ENCODE measurements at places on chromosomes 2 and 18.

DNA sequence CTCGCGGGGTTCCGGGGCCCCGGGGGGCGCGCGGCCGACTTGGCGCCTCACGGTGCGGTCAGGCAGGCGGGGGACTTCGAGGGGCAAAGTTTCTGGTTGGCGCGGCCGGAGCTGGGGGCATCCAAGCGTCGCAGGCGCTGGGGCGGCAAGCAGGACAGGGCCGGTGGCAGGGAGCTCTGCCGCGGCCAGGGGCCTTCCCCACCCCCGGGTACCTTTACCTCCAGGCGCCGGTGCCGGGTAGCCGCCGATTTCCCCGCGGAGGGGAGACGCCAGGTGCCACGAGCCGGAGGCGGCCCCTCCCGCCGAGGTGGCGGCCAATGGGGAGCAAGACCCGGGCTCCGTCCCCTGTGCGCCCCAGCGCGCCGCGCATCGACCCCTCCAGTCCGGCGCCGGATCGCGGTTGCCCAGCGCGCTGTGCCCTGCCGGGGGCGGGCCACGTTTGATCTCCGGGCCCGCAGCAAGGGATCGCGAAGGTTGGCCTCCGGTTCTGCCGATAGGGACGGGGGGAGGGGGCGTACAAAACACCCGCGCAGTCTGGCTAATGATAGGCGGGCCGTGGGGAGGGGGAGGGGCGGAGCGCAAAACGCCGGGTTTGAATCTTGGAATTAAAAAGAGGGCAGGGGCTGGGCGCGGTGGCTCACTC is at the start of gene ST8SIA5:
Gene ST8SIA5 (minus strand): TSS at position 495 of the 643 bp plus-strand sequence. CDS start 545 bp downstream, outside the sequence.
- DNase-seq = no peak

DNA sequence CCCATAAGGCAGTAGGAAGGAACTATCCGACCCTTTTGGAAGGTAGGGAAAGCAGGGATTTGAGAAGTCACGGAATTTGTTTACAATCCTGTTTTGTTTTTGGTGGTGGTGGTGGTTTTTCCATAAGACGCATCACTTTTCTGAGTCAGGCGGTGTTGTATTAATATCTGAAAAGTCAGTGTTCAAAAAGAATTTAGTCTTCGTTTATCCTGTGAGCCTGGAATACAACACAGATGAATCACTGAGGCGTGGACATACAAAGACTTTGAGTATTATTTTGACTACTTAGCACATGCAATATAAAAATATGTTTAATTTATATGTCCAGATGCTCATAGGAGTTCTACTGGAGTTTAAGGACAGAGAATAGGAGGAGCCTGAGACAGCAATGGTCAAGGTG is 785 bp downstream of the ZNF892 start:
- DNase-seq = no peak

DNA sequence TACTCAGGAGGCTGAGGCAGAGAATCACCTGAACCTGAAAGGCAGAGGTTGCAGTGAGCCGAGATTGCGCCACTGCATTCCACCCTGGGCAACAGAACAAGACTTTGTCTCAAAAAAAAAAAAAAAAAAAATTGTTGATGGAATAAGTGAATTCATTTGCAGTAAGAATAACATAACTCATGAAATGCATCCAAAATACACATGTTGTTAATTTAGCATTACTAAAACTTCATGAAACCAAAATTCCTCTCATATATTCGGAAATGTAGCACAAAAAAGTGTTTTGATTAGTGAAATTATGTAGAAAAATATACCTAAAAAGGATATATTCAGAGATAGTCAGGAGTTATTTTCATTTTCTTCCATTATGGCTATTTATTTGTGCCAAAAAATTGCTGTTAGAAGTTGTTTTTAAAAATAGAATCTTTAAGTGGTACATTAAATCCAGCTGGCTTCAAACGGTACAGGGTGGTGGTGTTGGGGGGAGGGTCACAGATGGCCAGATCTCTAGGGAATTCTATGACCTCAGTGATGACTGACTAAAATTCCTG is 78.2 kb upstream of the UGP2 start:
- no peak for DNase-seq

DNA sequence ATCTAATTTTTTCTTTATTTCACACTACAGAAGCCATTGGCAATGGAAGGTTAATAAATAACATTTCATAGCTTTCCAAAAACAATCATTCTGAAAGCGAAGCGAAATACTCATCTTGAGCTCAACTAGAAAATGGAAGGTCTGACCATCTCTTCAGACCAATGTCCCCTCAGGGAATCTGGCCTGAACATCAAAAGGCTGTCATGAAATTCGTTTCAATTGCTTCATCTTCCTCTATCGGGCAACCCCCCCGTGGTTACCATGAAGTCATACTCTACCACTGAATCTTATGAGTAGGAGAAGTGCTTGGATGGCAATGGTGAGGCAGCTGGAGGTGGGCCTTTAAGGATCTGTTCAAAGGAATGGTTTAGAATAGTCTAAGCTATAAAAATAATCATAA is 22.9 kb upstream of the CYTIP start:
- DNase-seq = no peak

GRCh38 chr2:215002500-215002899 is 135.9 kb downstream of the ABCA12 start:
- no peak for DNase-seq

- no peak for DNase-seq
Measured at GRCh38 chr18:924987-925386, 20.3 kb downstream of the ADCYAP1 start.

DNA sequence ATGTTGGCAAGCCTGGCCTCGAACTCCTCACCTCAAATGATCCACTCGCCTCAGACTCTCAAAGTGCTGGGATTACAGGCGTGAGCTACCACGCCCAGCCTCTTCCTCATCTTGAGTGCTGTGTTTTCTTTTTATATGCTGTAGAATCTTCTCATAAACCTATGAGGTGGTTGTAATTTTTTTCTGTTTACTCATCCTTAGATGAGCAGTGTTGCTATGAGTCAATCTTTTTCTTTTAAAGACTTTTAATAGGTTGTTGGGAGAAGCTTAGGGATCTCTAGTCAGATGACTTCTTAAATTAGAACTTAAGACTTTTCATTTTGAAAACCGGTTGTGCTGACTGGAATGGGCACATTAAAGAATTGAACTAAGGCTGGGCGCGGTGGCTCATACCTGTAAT is 8.7 kb upstream of the AAK1 start:
- no peak for DNase-seq

DNA sequence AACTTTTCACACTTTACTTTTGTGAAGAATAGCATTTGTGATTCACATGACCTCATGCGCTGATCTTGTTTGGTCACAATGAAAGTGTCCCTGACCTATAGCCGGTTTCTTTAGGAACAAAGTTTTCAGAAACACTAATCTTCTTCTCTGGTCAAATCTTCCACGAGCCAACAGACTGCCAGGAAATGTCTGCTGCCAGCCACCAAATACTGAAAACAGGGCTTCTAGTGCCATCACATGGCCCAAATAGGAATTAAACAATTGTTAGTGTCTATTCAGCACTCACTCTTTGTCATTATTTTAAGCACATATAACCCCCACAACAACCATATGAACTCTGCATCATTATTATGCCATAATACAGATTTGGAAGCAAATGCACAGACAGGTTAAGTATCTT is 286.5 kb upstream of the SYT4 start:
- DNase-seq = no peak

DNA sequence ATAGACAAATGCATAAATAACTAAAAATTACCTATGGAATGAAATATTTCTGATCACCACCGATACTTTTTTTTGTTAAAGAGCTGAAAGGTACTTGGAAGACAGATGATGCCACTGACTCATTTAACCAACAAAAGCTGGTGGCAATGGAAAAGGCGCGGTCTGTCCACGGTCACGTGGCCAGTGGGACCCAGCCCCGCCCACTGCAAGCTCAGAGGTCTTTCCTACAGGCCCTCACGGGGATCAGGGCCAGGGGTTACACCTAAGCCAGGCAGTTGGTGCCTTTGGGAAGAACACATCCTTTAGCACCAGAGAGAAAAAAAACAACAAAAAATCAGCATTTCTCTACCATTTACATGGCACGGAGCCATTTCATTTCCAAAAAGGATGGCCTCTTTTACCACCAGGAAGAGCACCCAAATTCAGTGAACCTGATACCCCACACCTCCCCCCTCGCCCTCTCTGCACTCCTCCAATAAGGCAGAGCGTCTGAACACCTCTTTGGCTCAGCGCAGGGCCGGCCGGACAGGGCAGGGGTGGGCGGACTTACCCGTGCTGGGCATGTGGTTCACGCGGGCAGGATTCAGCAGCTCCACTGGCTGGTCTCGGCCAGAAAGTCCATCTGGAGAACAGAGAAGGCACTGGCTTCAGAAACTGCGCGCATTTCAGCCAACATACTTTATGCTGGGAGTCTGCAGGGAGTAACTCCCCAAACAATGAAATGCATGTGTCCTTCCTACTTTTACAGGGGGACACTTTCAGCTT is 164.6 kb downstream of the HDAC4 start:
- DNase-seq = no peak

- no peak for DNase-seq
Measured at GRCh38 chr2:70126413-70126812, 39.1 kb downstream of the PCBP1 start.

- DNase-seq = no peak
Measured at GRCh38 chr2:146634230-146635097, 1210.4 kb upstream of the ACVR2A start.

DNA sequence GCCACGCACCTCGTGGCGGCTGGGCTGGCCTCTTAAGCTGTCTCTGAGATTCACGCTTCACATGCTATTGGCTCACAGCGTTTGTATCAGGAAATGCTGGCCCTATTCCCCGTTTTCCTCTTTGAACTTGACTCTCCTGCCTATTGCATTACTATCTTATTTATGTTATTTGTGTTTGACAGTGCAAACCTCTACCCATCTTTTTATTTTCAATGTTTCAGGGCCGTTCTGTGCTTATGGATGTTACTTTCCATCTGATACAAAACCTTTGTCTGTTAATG is 149.9 kb upstream of the TWIST2 start:
- DNase-seq = no peak

DNA sequence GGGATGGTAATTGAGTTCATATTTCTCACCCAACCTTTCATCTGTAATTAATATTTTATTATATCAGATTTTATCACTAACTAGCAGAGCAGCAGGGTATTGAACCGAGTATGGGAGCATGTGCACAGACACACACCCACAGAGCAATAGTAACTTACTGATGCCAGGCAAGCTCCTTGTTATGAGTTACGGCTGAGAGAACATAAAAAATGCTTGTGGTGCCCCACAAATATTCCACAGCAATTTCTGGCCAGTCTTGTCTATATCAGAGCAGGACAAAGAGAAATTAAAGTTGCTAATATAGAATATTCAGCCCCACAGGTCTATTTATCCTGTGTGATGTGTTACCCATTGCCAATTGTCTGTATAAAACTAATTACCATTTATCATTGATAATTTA is 501.8 kb upstream of the RAB12 start:
- DNase-seq = no peak

DNA sequence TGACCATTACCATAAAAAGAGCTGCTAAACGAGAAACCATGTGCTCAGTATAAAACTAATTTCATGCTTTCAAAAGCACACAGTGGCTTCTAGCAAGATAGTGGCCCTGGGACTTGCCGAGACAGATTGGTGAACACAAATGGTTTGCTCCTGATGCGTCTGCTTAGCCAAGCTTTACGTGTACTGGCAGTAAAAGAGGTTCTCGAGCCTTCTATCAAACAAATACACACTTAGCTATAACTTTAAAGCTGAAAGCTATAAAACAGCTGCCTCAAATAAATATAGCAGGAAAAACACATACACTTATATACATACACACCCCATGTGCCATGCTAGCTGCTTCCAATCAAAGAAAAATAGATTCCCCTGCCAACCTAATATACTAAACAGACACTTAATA is 117.0 kb downstream of the ZNF385B start:
- DNase-seq = no peak

GRCh38 chr18:27527856-27528255 is 342.7 kb upstream of the CHST9 start:
- DNase-seq = no peak

GRCh38 chr18:59202258-59202820 is 17.6 kb upstream of the GRP start:
- no peak for DNase-seq

- no peak for DNase-seq
Measured at GRCh38 chr18:7393080-7393479, 162.2 kb downstream of the LRRC30 start.

- no peak for DNase-seq
Measured at GRCh38 chr18:5717256-5717655, 173.5 kb upstream of the EPB41L3 start.

- DNase-seq = no peak
Measured at GRCh38 chr2:240638512-240639160, 13.4 kb downstream of the GPR35 start.

DNA sequence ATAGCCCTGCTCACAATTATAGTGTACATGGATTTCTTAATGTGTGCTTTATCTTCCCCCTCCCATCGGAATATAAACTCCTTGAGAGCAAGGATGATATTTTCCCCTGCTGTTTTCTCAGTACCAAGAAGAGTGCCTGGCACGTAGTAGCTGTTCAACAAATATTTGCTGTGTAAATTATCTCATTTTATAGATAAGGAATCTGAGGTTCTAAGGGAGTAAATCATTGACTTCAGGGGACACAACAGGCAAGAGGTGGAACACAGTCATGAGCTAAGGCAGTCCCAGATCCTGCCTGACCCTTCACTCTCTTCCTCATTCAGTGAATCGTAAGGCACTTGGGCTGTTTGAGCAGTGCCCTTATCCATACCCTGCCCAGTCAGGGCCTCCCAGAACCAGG is 187.3 kb upstream of the TNP1 start:
- no peak for DNase-seq

DNA sequence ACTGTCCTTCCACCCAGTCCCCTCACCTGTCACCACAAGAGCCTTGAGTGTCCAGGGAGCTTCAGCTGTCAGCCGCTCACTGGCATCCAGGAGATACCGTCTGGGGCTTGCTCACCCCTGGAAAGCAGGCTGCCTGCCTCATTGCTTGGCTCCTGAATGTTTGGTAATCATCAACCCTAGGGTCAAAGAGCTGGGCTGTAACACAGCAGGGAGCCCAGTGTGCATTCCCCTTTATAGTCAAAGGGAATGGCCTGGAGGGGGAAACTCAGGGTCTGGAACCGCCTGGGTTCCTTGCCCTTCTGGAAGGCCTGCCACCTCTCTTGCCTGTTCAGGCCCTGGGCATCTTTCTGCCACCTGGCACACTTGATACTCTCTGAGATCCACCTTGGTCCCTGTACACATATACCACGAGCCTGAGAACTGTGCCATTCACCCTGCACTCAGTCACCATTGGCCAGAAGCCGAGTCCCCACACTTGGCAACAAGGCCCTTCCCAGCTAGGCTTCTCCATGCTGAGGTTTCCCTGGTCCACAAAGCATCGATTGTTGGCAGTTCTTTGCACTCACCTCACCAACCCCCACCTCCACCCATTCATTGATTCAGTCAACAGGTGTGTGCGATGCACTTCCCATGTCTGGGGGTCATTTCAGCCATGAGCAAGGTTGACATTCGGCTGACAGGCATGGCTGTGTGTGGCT is 35.0 kb downstream of the TPRKB start:
- DNase-seq = no peak

DNA sequence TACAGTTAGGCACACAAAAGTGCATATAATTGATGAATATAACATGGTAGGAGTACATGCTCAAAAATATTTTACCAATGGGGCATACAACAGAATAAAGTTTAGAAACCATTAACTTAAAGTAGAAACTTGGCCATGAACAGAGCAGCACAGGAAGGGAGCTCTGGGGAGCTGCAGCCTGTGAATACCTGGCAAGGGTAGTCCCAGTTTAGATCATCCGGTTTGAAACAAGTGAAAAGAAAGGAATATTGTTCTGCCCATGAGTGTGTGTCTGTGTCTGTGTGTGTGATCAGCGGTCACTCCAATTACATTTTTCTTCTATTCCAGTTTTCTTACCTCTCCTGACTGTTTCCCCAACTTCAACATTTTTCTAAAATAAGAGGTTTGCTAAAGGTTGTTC is 233.0 kb downstream of the ALK start:
- no peak for DNase-seq

All from stimulated activated CD8-positive, alpha-beta memory T cell treated with anti-CD3 and anti-CD28 coated beads, Interleukin-15, amount 100 ng/mL, for 24 hours (primary cell).